ENCODE measurements at places on chromosomes 2 and 18. TPM values are rescaled to one million over a fixed set of nuclear protein-coding genes. Genes with fewer than 3 reads are reported as not detected.

The CD207 gene
- 0.29 TPM for polyA plus RNA-seq

The RFX8 gene
- 0.11 TPM for polyA plus RNA-seq

The FBXO15 gene
- polyA plus RNA-seq = 0.69 TPM

The PLGLB1 gene
- 9.8 TPM for polyA plus RNA-seq

The PTH2R gene
- polyA plus RNA-seq = not detected

The CD302 gene
- 7.1 TPM for polyA plus RNA-seq

The IL1B gene
- 1.2 TPM for polyA plus RNA-seq

The LCT gene
- 0.51 TPM for polyA plus RNA-seq

The C2orf66 gene
- polyA plus RNA-seq = not detected

The PRKAG3 gene
- polyA plus RNA-seq = 0.23 TPM

The AP1S3 gene
- 20.5 TPM for polyA plus RNA-seq

The SLC9A2 gene
- 1.1 TPM for polyA plus RNA-seq

The PROM2 gene
- polyA plus RNA-seq = 2.6 TPM
